ENCODE measurements at places on chromosomes 12 and 14.

- no peak for DNase-seq
- peaks cover 27% of the 10 kb centered on the region for H3K36me3 ChIP-seq
- H3K27me3 ChIP-seq: no peaks in the 10 kb centered on the region
- no peak overlapping the region for H3K4me3 ChIP-seq
- H3K27ac ChIP-seq: no peak overlapping the region
These were observed 14.6 kb downstream of the SIVA1 start for GRCh38 chr14:104767634-104767918.

GRCh38 chr12:125167658-125168057 is 102.4 kb downstream of the AACS start:
- H3K27ac ChIP-seq: no peak overlapping the region
- no peaks in the 10 kb centered on the region for H3K27me3 ChIP-seq

DNA sequence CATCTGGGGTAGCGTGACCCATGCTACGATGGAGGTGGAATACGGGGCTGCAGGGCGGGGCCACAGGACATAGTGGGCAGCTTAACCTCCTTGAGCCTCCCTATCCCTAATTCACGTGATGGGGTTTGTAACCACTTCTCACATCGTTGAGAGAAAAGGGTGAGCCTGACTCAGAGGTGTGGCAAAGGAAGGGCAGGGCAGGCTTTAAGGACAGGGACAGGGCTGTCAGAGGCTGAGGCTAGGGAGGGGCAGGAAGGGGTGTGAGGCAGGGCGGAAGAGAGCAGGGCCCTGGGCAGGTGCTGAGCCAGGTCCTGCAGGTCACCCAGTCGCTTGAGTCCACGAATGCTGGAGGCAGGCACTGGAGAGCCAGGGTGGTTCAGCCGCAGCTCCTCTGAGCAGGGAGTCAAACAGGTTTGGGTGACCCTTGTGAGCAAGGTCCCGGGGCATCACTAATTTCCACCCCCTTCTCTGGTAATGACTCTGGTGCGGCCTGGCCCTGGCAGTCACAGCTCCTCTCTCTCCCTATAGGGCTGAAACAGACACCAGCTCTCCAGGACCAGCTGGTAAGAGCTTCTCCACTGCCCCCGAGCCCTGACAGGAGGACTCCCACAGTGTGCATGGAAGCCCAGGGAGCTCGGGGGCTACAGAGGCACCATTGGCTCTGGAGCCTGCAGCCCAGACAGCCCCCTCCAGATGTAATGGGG is 7.5 kb upstream of the AQP2 start:
- H3K4me1 ChIP-seq: peaks cover 20% of the 10 kb centered on the region
- H3K36me3 ChIP-seq: no peaks in the 10 kb centered on the region
- DNase-seq: no peak
- no peak overlapping the region for H3K4me3 ChIP-seq
- no peak overlapping the region for H3K27ac ChIP-seq

GRCh38 chr12:39692258-39692853 is 72.8 kb upstream of the ABCD2 start:
- H3K4me3 ChIP-seq: no peak overlapping the region
- DNase-seq: no peak
- peaks cover 1% of the 10 kb centered on the region for H3K4me1 ChIP-seq
- H3K27ac ChIP-seq: no peak overlapping the region
- H3K36me3 ChIP-seq: no peaks in the 10 kb centered on the region

- H3K27ac ChIP-seq: peak overlapping the region; percentile 87
- H3K36me3 ChIP-seq: peaks cover 43% of the 10 kb centered on the region
- H3K4me3 ChIP-seq: no peak overlapping the region
- peaks cover 59% of the 10 kb centered on the region for H3K4me1 ChIP-seq
These were observed 12.9 kb downstream of the SYNE3 start for GRCh38 chr14:95503365-95504134.

DNA sequence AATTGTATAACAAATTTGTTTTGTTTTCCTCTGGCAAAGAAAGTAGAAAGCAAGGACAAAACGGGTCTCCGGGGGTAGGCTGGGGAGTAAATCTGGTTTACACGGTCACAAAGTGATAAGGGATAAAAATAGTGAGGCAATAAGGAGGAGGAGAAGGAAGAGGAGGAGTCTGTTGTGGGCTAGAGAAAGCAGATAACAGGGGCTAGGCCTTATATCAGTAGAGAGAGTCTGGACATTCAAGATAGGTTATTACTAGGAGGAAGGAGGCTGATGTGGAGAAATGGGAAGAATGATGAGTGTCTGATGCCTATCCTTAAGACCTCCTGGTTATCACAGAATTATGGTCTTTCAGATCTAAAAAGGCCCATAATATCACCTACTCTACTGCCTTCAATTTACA is 83.2 kb upstream of the SSTR1 start:
- H3K4me3 ChIP-seq: no peak overlapping the region
- no peak for DNase-seq
- no peaks in the 10 kb centered on the region for H3K36me3 ChIP-seq
- peaks cover 2% of the 10 kb centered on the region for H3K4me1 ChIP-seq
- no peak overlapping the region for H3K27ac ChIP-seq

GRCh38 chr12:102064476-102064875 is 2.7 kb upstream of the WASHC3 start:
- H3K4me3 ChIP-seq: no peak overlapping the region
- no peak for DNase-seq
- peaks cover 25% of the 10 kb centered on the region for H3K4me1 ChIP-seq
- H3K36me3 ChIP-seq: peaks cover 5% of the 10 kb centered on the region
- no peak overlapping the region for H3K27ac ChIP-seq

GRCh38 chr12:27424631-27425230 is 21.8 kb upstream of the SMCO2 start:
- DNase-seq: peak; percentile 58
- H3K4me3 ChIP-seq: no peak overlapping the region
- H3K27ac ChIP-seq: no peak overlapping the region
- peaks cover 7% of the 10 kb centered on the region for H3K4me1 ChIP-seq

- DNase-seq: no peak
- H3K27ac ChIP-seq: no peak overlapping the region
- H3K4me3 ChIP-seq: no peak overlapping the region
- H3K27me3 ChIP-seq: peaks cover 3% of the 10 kb centered on the region
- no peaks in the 10 kb centered on the region for H3K4me1 ChIP-seq
These were observed 144.2 kb downstream of the DACT1 start for GRCh38 chr14:58782011-58782410.

DNA sequence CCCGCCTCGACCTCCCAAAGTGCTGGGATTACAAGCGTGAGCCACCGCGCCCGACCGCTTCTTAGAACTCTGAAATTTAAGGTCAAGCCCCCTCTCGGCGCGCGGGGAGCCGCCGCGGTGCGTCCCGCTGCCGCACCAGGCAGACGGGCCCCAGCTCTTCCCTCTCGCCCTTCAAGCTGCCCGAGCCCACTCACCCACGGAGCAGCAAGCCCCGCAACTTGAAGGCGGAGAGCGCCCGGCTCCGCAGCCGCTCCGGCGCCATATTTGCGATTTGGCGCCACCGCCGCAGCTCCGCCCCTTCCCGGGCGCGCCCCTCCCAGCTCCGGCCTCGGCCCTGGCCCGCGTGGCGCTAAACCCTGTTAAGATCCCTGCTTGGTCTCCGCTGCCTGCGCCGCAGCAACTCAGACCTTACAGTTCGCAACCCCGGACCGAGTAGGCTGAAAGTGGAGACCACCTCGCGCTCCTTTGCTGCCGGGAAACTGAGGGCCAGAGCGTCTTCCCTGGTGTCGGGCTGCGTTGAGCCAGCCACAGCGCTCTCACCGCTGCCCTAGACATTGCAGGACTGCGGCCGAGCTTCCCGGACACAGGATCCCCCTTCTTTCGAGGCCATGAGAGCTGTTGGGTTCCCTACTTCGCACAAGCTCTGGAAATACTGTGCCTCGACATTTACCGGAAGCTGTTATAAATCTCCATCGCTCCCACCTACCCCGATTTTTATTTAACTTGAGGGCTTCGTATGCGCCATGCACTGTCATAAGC is at the start of gene POLE2:
TSS of gene POLE2 (minus strand) at position 273 of the 759 bp plus-strand sequence. CDS start at position 262, 11 bp downstream.
- H3K36me3 ChIP-seq: peaks cover 11% of the 10 kb centered on the region
- peak within 1 kb of the TSS; percentile 94 for H3K27ac ChIP-seq
- H3K27me3 ChIP-seq: no peaks in the 10 kb centered on the region
- H3K4me3 ChIP-seq: peak within 1 kb of the TSS; percentile 97

GRCh38 chr12:45426294-45426693 is 210.4 kb downstream of the ANO6 start:
- peak; percentile 48 for DNase-seq
- no peaks in the 10 kb centered on the region for H3K27me3 ChIP-seq
- H3K27ac ChIP-seq: peak overlapping the region; percentile 3
- peaks cover 59% of the 10 kb centered on the region for H3K36me3 ChIP-seq
- H3K4me3 ChIP-seq: no peak overlapping the region
- H3K4me1 ChIP-seq: peaks cover 8% of the 10 kb centered on the region

- peaks cover 1% of the 10 kb centered on the region for H3K36me3 ChIP-seq
- no peak overlapping the region for H3K27ac ChIP-seq
- no peak for DNase-seq
- peaks cover 5% of the 10 kb centered on the region for H3K27me3 ChIP-seq
- H3K4me1 ChIP-seq: peaks cover 2% of the 10 kb centered on the region
These were observed 56.1 kb downstream of the MAP1LC3B2 start for GRCh38 chr12:116615141-116615861.

DNA sequence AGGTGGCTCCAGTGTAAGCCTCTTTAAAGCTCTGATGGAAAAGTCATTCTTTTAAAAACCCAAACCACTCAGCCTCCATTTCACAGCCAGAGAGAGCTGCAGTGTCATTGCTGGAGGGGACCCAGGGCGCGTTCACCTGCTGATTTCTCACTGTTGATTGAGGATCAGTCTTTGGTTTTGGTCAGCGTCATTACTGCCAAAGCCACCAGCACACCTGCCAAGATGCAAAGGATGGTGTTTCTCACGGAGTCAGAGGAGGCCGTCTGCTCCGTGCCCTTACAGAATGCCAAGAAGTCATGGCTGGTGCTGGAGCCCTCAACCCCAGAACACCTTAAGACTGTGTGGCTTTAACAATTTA is 32.8 kb upstream of the BATF start:
- H3K27ac ChIP-seq: no peak overlapping the region
- H3K4me1 ChIP-seq: peaks cover 43% of the 10 kb centered on the region
- H3K27me3 ChIP-seq: no peaks in the 10 kb centered on the region
- no peak for DNase-seq
- H3K36me3 ChIP-seq: no peaks in the 10 kb centered on the region

DNA sequence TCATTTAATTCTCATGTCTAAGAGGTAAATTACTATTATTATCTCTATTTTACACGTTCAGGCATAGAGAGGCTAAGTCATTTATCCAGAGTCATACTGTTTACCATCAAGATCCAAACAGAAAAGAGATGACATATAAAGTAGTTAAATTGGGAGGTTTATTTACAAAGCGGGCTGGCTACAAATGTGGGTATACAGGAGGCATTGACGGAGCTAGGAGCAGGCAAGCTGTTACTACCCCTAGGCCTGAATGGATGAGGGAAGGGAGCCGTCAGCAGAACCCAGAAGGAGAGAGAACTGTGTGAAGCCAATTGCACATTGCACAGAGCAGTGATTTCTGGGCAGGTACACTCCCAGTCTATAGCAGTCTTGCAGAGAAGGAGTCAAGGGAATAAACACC is 39.8 kb downstream of the DACT1 start:
- no peaks in the 10 kb centered on the region for H3K36me3 ChIP-seq
- no peak overlapping the region for H3K27ac ChIP-seq
- no peaks in the 10 kb centered on the region for H3K4me1 ChIP-seq
- no peaks in the 10 kb centered on the region for H3K27me3 ChIP-seq

DNA sequence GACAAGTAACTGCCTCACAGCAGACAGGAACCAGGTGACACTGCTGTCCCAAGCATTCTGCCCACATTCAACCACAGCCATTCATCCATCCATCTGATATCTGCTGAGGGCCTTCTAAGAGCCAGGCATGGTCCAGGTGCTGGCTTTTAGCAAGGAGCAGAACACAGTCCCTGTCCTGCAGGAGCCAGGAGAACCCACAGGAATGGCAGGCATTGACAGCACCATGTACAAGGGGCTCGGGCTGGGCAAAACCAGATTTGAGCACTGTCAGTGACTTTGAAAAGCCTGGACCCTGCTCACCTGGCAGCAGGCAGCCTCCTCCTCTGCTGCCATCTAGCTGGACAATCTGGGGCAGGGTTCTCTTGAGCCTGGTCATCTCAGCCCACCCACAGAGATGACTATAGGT is 137.0 kb downstream of the ZFP36L1 start:
- peaks cover 3% of the 10 kb centered on the region for H3K27me3 ChIP-seq
- H3K27ac ChIP-seq: no peak overlapping the region
- H3K36me3 ChIP-seq: no peaks in the 10 kb centered on the region
- H3K4me3 ChIP-seq: no peak overlapping the region
- peaks cover 2% of the 10 kb centered on the region for H3K4me1 ChIP-seq

DNA sequence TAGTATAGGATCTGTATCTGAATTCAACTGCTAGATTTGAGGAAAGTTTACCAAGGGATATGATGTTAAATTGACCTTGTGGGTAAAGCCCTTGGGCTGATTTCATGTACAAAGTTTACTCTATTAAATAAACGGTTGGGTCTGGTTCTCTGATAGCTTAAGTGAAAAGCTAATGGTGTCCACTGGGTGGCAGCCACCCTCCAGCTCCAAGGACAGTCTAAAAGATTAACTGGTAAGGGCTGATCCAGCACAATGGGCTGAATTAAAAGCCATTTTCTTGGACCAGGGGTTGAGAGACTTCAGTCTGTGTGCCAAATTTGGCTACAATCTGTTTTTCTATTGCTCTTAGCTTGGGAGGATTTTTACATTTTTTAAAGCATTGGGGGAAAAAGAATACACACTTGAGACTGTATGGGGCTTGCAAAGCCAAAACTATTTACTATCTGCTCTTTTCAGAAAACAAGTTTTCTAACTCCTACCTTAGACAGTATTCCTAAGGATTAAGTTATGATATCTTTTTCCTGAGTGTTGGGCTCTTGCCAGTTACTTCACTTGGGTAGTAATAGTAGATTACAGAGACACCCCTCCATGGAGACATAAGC is 116.5 kb downstream of the GPHN start:
- H3K4me1 ChIP-seq: no peaks in the 10 kb centered on the region
- no peak overlapping the region for H3K27ac ChIP-seq
- peak; percentile 78 for DNase-seq

DNA sequence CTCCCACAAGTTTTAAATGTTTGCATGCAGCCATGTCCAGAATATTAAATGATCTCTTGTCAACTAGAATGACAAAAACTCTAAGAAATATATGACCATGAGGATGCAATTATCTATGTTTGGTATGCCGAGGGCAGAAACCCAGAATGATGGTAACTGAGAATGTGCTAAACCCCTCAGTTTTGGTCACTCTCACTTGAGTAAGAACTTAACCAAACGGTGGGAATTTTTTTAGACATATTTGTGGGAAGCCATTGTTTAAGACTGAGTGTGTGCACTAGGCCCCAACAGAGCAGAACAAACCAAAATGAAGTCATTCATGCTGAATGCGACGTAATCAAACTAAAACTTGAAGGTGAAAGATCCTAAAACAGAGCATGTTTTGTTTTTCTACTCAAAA is 1927.9 kb upstream of the SEL1L start:
- no peak overlapping the region for H3K4me3 ChIP-seq
- no peak for DNase-seq
- H3K27me3 ChIP-seq: no peaks in the 10 kb centered on the region
- no peaks in the 10 kb centered on the region for H3K4me1 ChIP-seq
- H3K36me3 ChIP-seq: no peaks in the 10 kb centered on the region
- H3K27ac ChIP-seq: no peak overlapping the region

- peaks cover 22% of the 10 kb centered on the region for H3K27me3 ChIP-seq
- H3K36me3 ChIP-seq: no peaks in the 10 kb centered on the region
- H3K27ac ChIP-seq: no peak overlapping the region
- peaks cover 8% of the 10 kb centered on the region for H3K4me1 ChIP-seq
- no peak overlapping the region for H3K4me3 ChIP-seq
These were observed 29.7 kb downstream of the EML1 start for GRCh38 chr14:99822800-99823455.

GRCh38 chr14:89417465-89418225 is 612 bp upstream of the FOXN3 start:
- peak overlapping the region; percentile 98 for H3K27ac ChIP-seq
- peaks cover 22% of the 10 kb centered on the region for H3K36me3 ChIP-seq
- DNase-seq: peak; percentile 88
- H3K4me3 ChIP-seq: peak overlapping the region; percentile 95

All from activated CD4-positive, alpha-beta T cell treated with anti-CD3 and anti-CD28 coated beads, Interleukin-2, amount 10 ng/mL, durations not matched to agents 24 days and 14 days (primary cell).